ENCODE measurements at places on chromosomes 12 and 14.

DNA sequence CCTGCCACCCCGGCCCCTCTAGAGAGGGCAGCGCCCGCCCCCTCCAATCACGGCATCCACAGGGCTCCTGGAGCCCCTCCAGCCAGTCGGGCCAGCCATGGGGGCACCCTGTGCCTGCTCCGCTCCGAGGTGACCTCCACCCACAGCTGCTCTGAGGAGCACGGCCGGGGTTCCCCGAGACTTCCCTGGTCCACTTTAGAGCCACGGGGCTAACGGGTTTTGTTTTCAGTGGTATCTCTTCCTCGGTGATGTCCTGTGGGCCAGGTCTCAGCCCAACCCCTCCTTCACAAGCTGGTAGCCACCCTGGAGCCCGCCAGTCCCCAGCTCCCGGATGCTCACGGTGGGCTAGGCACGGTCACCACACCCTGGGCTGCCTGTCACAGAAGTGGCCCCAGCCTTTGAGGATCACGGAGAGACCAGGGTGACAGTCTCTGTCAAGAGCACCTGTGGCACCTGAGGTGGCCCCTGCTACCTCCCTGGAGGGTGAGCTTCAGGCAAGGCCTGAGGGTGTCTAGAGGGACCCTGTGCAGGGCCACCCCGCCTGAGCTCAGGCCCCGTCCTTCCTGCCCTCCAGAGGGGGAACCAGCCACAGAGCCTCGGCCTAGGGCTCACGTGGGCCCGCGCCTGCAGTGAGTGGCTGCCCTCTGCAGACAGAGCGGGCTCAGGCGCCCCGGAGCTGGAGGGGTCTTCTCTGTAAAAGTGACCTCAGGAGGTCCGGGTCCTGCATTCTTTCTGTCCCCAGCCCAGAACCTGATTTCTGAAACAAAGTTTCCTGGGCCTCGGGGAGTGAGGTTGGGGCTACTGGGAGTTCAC lies 146.0 kb upstream of the C14orf180 start:
- DNase-seq = no peak

DNA sequence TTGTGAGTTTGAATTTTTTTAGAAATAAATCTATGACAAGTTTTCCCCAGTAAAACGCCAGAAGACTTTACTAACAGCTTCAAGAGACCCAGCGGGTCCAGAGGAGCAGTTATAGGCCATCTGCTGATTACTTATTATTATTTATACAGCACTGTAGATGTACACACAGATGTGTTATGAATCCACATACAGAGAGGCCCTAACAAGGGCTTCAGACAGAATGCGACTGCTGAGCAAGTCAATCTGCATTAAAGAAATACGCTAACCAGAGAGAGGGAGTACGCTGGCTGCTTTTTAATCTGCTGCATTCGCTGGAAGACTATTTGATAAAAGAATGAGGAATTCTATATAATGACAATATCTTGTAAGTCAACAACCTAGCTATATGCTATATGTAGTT lies 32.5 kb downstream of the ATF7 start:
- no peak for DNase-seq

DNA sequence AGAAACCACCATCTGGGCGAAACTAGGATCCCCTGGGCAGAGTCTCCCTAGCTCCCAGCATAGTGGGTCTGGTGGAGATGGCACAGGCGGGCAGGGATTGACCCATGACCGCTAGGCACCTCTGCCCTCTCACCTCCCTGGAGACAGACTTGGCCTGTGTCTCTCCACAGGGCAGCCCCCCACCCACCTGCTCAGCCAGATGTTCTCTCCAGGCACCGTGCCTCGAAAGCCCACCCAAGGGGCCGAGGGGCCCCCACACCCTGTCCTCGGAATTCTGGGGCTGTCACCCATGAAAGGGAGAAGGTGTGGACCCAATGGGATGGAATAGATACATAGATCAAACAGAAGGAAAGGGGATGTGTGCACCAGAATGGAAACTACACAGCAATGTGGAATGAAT lies 229.1 kb upstream of the RTL1 start:
- no peak for DNase-seq

DNA sequence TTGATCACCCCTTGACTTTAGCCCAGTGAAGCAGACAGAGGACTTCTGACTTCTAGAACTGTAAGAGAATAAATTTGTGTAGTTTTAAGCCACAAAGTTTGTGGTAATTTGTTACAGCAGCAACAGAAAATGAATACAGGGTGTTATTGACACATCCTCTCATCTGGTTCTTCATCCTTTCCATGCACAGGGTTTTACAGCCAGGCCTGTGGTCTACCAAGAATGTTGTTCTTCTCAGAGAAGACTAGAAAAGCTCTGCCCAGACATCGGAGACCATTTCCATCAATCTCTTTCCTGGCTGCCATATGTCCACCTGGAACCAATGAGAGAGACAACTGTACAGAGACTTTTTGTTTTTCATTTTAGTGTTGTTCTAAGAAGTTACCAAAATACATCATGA lies 308.2 kb upstream of the AMIGO2 start:
- DNase-seq = no peak

DNA sequence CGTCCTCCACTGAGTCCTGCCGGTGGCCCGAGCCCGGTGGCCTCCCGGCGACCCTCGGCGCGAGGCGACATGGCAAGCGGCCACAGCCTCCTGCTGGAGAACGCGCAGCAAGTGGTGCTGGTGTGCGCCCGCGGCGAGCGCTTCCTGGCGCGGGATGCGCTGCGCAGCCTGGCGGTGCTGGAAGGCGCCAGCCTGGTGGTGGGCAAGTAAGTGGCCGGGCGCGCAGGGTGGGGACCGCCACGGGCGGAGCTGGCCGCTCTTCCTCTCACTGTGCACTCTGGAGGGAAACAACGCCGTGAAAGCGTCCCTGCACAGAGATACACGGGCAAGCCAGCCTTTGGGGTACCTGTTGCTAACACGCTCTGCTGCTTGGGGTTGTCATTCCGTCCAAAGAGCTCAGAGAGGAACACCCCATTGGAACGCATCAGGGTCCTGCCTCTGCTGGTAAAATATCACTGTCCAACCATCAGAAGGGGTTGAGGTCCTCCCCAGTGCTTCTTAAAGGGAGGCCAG lies at the start of gene AMDHD1:
AMDHD1 (plus strand) TSS at position 2 of the 513 bp plus-strand sequence; CDS start at position 70, 68 bp downstream.
- DNase-seq = no peak

DNA sequence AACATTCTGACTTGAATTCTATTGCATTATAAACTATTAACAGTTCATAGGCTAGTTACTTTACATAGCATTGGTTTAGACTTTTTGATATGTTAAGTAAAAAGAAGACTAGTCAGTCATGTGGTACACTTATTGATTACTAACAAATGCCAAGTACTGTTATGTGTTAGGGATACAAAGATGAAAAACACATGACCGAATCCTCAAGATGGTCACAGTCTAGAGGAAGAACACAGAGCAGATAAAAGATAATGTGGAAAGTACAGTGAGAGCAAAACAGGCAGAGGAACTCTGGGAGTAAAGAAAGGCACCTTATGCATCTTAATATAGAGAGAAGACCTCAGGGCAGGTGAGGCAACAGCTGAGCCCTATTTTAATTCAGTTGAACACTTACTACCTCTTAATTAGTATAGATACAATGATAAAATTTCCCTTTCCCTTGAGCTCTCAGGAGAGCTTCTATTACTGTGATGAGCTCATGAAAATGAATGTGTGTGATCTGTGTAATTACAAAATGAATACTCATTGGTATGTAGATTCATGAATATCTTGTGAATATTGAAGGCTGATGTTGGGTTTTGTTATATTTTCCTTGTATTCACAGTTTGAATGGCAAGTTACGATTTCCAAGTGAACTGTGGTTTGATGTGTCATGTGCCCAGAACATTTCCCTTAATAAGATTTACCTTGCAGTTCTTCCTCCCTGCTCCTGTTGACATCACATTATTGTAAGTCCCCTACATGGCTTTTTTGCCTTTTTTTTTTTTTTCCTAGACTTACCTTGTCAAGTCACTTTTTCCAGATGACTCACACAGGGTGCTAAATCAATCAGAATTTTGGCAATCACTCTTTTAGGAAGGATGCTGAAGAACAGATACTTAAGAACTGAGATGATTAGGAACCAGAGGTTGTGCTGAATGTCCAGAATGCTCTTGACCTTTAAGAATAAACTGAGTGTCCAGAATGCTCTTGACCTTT lies 29.5 kb upstream of the MSRB3 start:
- peak; percentile 21 for DNase-seq

- DNase-seq = no peak
Measured at GRCh38 chr14:79997509-79998208, 213.6 kb downstream of the DIO2 start.

GRCh38 chr12:40989785-40990184 lies 198.3 kb upstream of the PDZRN4 start:
- no peak for DNase-seq

GRCh38 chr14:56177036-56177435 lies 58.8 kb downstream of the PELI2 start:
- DNase-seq = no peak

GRCh38 chr14:69605738-69606137 lies 5.7 kb upstream of the SUSD6 start:
- DNase-seq = no peak

DNA sequence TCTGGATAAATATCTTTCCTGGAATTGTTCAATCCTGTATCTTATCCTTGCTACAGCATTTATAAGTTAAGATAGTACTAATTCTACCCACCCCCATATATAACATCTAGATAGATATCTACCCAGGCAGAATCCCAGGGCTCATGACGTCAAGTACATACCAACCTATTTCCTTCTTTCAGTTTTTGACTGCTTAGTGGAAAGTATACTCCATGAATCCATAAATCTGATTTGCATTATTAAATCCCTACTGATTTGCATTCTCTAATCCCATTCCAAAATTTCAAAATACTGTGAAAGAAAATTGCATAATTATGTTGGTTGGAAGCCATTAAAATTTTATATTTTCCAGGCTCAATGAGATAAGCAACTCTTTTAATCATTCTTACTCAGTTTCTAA lies 111.7 kb downstream of the KITLG start:
- no peak for DNase-seq

DNA sequence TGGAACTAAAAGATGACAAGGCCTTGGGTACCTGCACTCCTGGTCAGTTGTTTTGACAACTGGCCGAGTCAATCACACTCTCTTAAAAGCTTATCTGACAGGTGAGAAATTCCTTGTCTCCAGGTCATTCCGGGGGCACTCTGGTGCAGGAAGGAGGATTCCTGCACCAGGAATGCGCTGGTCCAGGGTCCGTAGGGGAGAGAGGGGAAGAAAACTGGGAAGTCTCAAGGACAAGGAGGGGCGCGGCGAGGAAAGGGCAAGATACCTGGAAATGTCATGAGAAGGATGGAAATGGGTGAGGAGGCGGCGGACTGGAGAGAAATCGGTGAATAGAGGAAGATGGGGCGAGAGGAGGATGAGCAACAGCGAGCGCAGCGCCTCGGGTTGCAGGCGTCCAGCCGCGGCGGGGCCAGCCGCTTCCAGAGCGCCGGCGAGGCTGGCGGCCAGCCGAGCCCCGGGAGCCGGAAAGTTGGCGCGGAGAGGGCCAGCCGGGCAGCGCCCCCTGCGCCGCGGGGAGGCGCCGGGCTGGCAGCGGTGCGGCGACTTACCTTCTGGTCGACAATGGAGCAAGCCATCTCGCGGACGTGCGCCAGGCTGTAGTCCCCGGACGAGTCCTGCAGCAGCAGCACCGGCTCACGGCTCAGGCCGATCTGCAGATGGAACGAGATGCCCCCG lies 809 bp downstream of the PRKD1 start:
- DNase-seq = no peak

DNA sequence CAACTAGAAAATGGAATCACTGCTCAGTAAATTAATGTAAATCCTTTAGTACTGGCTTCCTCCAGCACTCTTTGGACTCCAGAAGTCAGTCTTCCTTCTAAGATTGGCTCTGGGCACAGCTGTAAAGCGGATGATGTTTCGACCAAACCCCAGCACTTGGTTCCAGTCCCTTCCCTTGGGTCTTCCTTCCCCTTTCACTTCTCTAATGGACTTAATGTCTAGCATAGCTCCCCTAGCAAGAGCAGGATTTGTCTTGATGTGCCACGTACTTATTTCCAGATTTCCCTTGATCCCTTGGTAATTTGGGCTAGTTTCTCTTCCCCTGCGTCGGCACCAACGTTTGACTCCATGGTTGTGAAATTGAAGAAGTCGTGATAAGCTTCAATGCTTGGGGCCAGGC lies 28.3 kb downstream of the C12orf75 start:
- no peak for DNase-seq

DNA sequence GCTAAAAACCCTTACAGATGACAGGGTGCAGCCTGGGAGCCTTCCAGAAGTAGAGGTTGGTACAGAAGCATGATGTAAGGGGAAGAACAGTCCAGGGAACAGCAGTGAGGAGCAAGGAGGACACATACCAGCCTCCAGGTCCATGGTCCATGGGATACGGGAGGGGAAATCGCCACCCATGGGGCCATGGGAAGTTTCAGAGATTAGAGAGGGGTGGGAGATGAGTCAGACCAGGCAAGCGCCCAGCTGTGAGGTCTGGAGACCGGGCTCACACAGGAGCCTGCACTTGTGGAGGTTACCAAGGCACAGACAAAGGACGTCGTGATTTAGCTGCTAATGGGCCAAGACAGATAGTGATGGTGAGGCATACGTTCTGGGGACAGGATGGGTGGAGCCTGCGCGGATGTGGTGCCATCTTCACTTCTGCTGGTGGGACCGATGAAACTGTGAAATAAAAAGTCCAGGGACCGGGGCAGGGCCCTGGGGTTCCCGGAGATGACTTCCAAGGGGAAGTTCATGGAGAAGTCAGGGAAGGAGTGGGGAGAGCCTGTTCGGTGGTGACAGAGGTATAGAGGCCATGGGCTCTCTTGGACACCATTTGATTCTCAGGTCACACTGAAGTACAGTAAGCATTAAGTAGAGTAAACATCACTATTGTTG lies 17.7 kb upstream of the LRP1-AS start:
- DNase-seq = no peak

DNA sequence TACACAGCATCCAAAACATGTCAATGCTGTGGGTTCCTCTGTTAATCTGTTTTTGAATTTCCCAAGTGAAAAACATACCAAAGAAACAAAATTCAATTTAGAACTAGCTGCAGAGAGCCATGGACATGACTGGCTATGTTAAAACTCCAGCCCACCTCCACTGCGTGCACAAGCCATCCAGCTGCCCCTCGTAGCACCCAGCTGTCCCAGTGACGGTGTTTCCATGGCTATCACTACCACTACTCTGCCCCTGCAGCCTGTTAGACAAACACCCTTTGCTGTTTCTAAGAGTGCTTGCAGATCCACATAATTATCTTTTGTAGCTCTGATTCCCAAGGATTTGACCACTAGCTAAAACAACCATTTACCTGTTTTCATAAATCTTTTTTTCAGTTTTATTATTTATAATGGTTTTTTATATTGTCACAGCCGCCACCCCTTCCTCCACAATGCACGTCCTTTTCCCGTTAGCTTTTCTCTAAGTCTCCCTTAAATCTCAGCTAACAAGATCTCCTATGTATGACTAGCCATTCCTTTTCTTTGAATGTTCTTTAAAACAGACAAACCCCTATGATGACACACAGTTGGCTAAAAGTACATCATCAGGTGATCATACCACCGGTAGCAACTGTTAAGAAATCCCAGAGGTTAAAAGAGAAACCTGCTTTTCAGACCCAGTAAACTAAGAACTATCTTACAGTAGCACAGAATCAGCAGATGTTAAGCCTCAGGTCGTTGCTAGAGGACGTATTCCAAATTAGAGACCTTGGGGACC lies 37.8 kb upstream of the NAA30 start:
- DNase-seq = peak; percentile 27

Measured in renal cortical epithelial cell (primary cell).